SK-MEL-5 (cell line): ENCODE measurements at places on chromosomes 1 and 21.

DNA sequence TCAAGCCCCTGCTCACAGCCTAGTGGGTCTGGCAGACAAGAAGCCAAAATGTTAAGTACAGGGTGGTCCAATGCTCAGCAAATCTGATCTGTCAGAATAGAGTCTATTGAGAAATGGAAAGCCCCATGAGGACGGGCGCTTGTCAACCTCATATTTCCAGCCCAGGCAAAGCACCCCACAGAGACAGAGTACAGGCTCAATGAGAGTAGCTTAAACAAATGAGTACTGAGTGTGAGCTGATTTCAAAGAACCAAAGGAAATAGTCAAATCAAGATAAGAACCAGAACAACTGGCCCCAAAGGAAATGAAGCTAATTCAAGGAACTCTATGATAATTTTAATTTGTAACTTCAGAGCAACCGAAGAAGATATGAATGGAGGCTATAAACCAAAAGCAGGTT is 44.6 kb upstream of the SLC30A1 start:
- no peak for DNase-seq

- no peak for DNase-seq
These were observed 20.1 kb downstream of the PRKACB start for GRCh38 chr1:84164161-84164560.

DNA sequence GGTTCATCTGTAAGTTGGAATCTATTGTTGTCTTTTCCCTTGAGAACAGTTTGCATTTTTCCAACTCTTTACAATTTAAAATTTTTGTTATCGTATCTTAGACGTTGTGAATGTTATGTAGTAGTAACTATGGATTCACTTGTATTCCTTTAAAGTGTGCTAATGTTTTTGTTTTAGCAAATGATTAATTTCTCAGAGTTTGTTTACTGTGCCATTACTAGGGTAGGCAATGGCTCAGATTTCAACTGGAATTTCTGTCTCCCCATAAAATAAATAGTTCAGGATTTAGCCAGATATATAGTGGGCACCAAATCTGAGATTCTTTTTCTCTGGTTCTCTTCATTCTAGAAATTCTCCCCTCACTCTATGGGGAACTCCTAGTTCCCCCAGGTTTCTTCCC is 896.5 kb downstream of the PLA2G4A start:
- no peak for DNase-seq

DNA sequence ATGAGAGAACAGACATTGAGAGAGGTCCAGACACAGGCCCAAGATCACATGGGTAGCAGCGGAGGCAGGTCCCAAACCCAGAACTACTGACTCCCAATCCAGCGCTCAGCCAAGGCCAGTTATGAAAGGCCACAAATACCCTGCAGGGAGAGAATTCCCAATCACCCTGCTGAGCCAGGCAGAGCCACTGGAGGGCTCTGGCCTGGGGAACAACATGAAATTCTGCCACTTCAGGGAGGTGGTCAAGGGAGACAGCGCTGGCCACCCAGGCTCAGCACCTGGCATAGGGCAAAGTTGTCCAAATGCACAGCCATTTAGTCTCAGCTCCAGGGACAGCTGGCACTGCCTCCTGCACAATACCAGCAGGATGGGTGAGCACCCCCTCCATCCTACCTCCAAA is 27.5 kb downstream of the SLC9A1 start:
- DNase-seq: peak; percentile 35

DNA sequence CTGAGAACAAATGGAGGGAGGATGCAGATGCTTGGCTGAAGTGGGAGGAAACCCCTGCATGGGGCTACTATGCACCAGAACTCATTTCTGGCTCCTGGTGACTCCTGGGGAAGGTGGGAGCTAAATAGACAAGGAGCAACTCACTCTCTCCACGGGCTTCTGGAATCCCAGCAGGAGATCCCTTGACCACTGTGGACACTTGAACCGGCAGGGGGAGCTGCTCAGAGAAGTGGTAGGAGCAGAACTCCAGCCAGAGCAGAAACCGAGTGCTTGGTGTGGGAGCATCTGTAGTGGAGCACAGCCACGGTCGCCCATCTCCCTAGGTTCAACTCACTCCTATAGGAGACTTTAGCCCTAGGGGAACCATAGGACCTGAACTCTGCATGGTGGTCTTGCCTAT is 205.6 kb upstream of the GJB5 start:
- DNase-seq: peak; percentile 57

DNA sequence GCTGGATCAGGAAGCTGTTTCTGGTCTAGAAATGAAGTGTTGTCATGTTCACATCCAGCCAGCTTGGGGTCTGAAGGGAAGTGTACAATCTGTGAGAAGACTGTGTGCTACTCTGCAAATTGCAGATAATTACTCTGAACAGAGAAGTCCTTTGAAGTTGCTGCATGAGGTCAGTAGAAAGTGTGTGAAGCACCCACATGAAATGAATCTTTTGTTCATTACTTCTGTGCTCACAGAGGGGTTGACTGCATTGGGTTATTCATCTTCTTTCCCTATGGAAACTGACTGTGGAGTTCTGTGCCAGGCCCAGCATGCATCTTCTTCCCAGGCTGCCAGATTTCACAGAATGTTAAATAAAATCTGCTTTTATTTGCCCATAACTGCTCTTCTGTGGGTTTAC is 47.1 kb downstream of the CTH start:
- peak; percentile 90 for DNase-seq

- no peak for DNase-seq
These were observed 34.1 kb downstream of the SOAT1 start for GRCh38 chr1:179327679-179328078.

DNA sequence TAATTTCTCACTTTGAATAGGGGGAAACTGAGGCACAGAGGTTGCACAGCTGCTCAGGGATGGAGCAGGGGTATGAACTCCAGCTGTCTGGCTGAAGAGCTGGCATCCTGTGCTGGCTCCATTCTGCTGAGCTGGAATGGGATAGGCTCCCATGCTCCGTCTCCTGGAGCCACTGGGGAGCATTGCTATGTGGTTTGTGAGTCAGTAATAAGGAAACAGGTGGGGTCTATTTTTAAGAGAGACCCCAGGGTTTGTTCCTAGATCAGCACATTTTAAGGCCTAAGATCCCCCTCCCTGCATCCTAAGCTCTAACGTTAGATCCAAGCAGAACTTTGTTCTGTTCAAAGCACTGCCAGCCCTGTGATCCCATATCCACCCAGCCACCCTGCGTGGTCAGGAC is 72.2 kb downstream of the LACTBL1 start:
- DNase-seq: no peak

DNA sequence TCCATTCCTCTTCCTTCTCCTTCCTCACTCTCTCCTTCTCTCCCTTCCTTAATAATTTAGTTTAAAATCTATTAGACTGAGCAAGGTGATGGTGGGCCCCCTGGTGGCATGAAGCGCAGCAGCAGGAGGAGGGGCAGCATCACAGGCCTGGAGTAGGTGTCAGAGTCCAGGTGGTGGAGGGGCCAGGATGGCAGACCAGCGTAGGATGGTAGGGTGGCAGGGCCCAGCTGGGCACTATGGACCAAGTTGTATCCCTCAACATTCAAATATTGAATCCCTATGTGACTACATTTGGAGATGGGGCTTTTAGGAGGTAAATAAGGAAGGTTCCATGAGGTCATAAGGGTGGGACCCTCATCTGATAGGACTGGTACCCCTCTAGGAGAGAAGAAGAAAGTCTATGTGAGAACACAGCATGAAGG is 61.0 kb downstream of the WDR4 start:
- DNase-seq: peak; percentile 61

DNA sequence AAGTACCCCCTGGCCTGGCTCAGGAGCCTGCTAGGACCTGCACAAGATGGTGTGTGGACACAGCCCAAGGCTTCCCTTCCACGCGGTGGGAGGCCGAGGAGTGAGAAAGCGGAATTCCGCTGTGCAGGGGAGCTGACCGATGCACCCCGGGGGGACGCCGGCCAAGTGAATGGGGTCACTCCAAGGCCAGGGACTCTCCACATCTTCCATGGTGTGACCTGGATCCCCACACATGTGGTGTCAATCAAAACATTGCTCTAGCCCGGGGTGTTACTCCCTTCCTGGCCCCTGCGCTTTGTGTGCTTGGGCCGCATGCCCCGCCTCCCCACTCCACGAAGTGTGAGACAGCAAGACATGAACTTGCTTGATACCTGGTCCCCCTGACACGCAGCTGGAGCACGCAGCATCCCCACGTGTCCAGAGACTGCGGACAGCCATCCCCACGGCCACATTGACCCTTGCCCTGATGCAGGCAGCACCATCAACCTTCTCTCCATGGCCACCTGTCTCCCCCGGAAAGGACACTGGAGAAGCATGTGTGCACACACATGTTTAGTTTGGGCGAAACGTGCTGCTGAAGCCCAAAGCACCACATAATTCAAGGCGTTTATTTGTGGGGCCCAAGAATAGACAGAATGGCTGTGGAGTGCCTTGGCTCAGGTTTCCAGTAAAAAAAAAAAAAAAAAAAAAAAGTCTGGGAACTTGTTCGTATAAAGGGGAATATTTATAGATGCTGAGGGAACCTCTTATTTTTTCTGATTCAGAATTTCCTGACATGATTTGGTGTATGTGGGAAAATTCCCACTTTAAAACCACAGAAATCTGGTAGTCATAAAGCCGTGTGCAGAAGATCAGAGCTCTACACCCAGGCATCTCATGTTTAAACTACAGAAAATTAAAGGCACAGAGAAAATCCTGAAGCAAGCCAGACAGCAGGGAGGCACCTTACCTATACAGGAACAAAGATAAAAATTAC is 171.7 kb downstream of the HUNK start:
- no peak for DNase-seq

DNA sequence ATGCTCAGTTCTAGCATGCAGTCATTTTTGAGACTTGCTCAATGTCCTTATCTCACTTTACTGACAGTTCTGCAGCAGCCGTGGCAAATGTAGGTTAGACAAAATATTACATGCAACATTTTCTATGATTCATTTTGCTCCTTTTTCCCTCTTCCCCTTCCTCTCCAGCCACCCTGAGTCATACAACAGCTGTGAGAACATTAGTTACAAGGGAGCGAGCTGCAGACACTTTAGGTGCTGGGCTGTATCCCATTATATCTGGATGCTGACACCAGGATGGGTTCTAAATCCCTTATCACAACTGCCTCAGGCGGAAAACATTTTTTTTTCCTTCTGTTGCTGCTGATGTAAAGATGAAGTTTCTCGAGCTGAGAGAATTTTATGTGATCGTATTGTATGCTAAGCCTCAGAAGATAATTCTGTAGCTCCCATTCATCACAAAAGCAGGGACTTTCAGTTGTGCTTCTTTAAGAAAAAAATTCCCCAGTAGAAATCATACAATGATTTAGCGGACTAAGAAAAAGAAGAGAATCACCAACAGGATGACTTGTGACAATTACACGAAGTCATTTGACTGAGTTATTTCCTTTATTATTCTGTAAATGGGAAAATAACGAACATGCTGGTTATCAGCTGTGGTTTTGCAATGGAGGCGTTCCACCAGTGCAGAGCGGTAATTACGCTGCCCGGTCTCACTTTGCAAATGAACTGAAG is 345.0 kb downstream of the DISC1 start:
- DNase-seq: no peak

DNA sequence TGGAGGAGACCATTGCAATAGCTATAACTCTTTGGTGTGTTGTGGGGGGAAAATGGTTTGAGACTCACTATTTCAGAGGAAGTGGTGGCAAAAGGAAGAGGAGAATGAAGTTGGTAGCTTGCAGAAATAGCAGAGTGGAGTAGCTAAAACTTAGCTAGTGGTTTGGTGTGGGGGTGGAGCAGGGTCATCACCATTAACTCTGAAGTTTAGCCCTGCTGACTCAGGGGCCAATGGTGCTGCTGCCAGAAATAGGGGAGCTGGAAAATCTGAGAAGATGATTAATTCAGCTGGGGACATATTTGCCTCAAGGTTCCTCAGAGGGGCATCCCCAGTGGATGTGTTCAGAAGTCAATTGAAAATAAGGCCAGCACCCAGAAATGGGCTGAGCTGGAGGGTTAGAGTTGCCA is 65.4 kb downstream of the RUNX1 start:
- no peak for DNase-seq

DNA sequence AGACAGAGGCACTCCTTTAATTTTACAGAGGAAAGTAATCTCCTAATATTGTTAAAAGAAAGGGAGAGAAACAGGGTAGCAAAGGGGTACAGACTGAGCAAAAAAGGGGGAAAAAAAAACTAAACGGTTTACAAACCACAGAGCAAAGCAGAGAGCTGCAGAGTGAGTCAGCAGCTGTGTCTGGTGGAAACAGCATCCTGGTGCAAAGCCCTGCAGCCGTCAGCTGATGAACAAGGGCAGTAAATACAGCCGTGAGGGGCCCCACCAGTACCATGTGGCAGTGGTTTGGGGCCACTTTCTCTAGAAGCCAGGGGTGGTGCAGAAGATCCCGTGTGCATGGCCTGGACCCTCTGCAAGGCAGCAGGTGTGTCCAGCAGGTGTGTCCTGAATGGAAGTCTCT is 111.3 kb downstream of the ERG start:
- DNase-seq: no peak

DNA sequence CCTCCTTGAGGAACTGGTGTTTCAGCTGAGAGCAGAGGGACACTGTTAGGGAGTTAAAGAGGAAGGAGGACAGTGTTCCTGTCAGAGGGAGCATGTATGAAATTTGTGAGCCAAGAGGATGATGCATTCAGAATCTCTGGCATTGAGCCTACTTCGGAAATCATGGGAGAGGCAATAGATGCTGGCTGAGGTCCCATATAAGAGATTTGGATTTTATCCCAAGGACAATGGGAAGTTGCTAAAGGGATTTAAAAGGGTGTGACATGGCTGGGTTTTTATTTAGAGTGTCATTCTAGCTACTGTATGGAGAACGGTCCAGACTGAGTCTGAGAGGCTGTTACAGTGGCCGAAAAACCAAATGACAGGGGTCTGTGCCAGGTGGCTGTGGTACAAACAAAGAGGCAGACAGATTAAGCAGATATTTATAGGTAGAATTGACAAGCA is 403.2 kb upstream of the B3GALT2 start:
- DNase-seq: no peak

DNA sequence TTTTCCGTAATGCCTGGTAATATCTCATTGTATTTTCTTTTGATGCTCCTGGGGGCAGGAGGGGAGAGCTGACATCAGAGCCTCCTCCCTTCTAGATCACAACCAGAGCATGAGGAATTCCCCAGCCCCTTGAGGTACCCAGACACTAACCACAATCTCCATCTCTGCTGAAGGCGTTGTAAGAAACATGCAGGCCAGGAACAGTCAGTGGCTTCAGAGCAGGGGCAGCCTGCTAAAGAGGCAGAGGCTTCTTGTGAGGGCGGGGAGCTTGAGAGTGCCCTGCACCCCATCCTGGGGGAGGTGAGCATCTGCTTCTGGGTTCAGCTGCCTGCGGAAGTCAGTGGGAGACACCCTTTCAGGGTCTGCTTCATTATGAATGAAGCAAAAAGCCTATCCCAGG is 19.0 kb downstream of the MAPKAPK2 start:
- no peak for DNase-seq

DNA sequence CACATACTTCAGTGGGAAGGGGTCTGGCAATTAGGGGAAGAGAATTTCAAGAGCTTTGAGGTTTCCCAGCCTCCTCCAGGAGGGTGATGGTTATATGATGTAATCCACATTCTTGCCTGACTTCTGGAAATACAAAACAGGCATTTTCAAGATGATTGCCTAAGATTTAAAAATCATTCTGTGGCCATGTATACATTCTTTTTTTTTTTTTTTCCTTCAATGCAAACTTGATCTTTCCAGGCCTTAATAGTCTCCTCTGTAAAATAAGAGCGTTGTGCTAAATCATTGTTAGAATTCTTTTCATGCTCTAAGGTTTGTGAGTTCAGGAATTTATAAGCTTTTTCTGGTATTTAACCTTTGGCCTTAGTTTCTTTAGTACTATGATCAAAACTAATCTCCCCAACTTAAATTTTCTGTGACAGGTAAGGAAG is 192.3 kb upstream of the HMCN1 start:
- no peak for DNase-seq

GRCh38 chr1:79235301-79236002 is 228.9 kb upstream of the ADGRL4 start:
- DNase-seq: peak; percentile 65
